ENCODE measurements at places on chromosomes 1 and 21.

GRCh38 chr1:24222008-24222605 is 35.0 kb upstream of the IFNLR1 start:
- DNase-seq = no peak

DNA sequence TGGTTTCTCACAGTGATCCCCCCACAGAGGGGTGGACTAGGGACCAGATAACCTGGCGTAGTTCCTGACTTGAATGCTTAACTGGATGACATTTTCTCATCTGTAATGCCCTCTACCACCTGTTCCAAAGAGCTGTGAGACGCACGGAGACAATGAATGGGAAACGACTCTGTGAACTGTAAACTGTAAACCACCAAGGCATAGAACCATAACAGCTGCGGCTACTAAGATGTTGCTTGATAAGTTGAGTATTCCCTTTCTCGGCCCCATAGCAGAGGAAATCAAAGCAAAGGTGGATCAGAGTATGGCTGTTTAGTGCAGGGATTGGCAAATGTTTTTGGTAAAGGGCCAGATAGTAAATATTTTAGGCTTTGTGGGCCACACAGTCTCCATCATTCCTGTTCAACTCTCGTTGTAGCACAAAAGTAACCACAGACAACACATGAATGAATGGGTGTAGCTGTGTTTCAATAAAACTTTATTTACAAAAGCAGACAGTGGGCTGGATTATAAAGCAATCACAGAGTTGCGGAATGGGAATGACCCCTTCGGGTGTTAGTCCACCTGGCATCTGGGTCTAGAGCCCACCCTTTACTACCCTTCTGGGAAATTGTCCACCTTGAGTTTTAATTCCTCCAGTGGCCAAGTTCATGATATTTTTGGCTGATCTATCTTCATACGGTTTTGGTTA is 315.2 kb downstream of the RPS6KC1 start:
- no peak for DNase-seq

DNA sequence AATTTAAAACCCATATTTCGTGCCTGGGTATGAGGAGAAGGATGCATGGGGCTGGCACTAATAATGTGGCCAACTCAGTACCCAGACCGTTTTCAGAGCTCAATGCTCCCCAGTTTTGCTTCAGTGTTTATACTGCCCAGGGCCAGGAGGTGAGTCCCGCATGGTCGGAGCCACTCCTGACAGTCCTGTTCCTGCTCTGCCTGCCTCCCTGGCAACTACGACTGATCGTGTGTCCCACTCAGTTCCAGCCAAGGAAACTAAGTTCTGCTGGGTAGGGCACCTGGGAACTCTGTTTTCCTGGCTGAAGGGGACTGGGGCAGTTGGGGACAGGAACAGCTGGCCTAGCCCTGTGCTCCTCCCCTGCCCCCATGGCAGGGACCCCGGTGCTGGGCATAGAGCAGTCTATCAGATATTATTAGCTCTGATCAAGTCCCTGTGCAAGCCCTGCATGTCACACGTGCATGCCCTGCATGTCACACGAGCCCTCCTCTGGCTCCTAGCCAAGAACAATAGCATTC is 19.2 kb downstream of the S100A7 start:
- DNase-seq = no peak

DNA sequence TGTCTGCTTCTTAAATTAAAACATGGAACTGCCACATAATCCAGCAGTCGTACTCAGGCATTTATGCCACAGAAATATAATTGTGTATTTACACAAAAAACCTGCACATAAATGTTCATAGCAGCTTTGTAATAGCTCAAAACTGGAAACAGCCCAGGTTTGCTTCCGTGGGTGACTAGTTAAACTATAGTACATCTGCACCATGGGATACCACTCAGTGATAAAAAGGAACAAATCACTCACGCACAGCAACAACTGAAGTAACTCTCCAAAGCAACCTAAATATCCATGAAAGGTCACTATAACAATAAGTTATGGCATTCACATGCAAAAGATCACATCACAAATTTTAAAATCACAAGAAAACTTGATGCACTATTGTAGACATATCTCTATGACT is 64.4 kb downstream of the KCNT2 start:
- no peak for DNase-seq

DNA sequence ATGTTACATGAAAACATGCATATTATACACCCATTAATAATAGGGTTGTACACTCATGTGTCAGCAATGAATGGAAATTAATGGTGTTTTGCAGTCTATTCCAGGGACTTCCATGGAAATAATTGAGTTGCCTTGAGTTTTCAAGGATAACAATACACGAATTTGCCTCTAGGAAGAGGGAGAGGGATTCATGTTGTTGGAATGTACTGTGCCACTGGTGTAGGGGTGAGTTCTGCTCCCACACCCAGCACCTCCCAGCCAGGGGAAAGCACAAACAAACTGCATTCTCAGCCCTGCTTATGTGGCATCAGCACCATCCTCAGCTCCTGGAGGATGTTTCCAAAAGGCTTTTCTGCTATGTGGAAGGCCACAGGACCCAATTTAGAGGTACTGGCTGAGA is 57.8 kb downstream of the BCAR3 start:
- DNase-seq = no peak

DNA sequence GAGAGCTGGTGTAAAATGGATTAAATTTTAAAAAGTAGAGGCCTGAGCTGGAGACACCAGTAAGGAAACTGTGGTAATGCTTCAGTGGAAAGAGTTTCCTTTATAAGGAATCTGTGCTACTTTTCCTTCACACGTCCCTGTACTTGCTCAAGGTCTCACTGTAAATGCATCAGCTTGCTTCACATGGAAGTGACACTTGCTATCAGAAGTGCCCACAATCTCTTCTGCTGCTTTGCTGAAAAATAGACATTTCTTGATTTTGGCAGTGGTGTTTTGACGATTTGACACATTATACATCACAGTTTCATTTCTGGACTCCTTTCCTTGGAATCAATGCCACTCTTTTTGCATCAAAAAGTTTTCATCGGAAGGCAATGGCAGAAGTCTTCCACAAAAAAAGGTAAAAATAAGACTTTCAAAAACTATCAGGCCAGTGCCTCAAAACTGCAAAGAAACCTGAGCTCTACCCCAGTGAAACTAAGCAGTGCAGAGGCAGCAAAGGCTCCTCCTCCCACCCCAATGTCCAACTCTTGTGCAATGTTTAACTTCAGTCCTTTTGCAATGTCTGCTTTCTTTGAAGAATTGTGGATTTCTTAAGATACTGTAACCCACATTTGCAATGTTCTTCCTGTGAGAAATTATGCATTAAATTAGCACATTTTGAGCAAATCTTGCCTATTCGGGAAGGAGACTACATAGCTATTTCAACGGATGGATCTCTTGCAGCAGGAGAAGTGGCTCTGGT is 18.4 kb upstream of the TSPAN2 start:
- no peak for DNase-seq

- no peak for DNase-seq
These were observed 34.9 kb upstream of the GADD45A start for GRCh38 chr1:67650061-67650460.

GRCh38 chr1:239803781-239804180 is 287.9 kb upstream of the FMN2 start:
- no peak for DNase-seq

Data from GM18507 (cell line).